ENCODE measurements at places on chromosomes 7 and 10.

- DNase-seq: no peak
Observed at GRCh38 chr7:8564281-8564680, 130.9 kb downstream of the NXPH1 start.

DNA sequence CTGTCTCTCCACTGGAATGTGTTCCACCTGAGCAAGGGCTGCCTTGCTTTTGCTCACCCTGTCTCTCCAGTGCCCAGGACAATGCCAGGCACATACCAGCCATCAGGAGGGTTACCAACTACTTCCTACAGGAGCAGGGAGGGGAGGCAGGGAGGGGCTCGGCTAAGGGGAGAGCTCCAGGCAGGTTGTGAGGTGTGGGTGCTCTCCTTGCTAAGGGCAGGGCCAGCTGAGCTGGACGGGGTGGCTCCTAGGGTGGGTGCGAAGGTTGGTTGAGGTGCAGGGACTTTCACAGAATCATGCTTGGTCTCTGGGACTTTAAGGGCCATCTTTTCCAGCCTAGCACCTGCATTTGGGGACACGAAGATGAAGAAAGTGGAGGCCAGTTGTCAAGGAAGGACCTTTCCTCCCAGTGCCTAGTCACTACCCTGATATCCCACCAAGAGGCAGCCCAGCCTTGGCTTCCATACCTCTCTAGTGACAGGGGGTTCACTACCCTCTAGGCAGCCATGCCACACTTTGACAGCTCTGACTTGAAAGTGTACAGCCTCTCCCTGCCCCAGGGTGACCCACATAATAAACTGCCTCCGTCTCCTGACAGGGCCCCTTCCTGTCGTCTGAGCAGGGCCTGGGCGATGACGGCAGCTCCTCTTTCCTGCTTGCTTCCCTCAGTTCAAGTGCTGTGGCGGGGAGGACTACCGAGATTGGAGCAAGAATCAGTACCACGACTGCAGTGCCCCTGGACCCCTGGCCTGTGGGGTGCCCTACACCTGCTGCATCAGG is 46.5 kb downstream of the TSPAN15 start:
- no peak for DNase-seq

- no peak for DNase-seq
Observed at GRCh38 chr10:32938554-32939061, 19.4 kb downstream of the ITGB1 start.

- no peak for DNase-seq
Observed at GRCh38 chr10:102501201-102502028, 1.1 kb downstream of the ACTR1A start.

DNA sequence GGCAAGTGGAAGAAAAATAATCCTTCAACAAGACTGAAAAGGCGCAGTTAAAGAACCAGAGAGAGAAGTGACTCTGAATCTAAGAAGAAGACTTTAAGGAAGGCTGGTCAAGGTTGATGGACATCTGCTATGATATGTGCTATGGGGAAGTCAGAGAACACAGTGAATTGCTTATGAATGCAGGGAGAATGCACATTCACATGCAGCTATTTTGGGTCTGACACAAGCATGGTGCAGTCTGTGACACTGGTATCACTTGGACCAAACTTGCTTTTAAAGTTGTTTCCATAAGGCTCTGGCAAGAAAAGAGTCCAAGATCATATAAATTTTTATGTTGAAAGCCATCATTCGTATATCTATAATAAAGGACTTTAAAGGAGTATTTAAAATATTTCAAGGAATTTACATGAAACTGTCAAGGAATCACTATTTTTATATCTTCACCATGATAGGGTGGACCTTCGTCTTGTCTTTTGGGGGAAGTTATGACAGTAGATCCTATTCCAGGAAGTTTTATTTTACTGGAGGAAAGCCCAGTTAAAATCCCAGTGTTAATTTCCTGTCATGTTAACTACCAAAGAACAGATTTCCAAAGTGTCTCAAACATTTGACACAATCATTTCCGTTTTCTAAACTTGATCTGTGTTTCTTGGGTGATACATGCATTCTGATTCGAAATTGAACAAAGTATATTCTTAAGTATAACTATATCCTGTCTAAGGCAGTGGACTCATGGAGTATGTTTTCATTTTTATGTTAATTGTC is 239.6 kb downstream of the SDK1 start:
- no peak for DNase-seq

- DNase-seq: no peak
Observed at GRCh38 chr10:99834410-99834809, 52.0 kb downstream of the ABCC2 start.

DNA sequence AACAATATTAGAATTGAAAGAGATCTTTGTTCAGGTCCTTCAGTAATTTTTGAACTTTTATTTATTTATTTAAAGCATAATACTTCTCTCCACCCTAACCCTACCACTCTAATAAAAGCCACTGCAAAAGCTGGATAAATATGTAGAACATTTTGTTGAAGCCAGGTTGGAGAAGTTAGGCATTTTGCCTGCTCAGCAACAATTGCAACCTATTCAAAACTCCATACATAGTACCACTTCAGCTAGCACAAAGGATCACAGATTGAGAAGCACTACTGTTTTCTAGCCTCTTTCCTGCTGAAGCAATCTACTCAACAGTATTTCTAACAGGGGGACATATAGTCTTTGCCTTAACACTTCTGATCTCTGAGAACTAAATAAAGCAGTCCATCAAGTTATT is 25.0 kb downstream of the RUNDC3B start:
- no peak for DNase-seq

- DNase-seq: no peak
Observed at GRCh38 chr7:8115547-8116402, 146.2 kb downstream of the ICA1 start.

GRCh38 chr10:43192884-43193283 is 54.6 kb downstream of the CSGALNACT2 start:
- DNase-seq: no peak

GRCh38 chr10:119654540-119654939 is 3.4 kb downstream of the BAG3 start:
- no peak for DNase-seq

GRCh38 chr7:79452032-79452494 is 1.4 kb downstream of the MAGI2 start:
- DNase-seq: no peak

Data from activated CD8-positive, alpha-beta memory T cell treated with anti-CD3 and anti-CD28 coated beads for 1 hour (primary cell).